Cardiac septum (tissue), 1 donor: ENCODE measurements at places on chromosomes 2 and 18. TPM values are rescaled to one million over a fixed set of nuclear protein-coding genes. Genes with fewer than 3 reads are reported as not detected.
A peak's percentile ranks its signal among the peaks of the same experiment; 100 is the strongest.

GRCh38 chr2:46875226-46875899 is 40.2 kb downstream of the MCFD2 start:
- DNase-seq, result no peak

GRCh38 chr18:57959278-57959677 is 84.7 kb upstream of the NEDD4L start:
- no peak for DNase-seq

GRCh38 chr2:82234283-82234874 is 1929.8 kb upstream of the LRRTM1 start:
- DNase-seq, result no peak

- peak; percentile 5 for DNase-seq
Measured at GRCh38 chr2:118988706-118989105, 46.7 kb downstream of the MARCO start.

DNA sequence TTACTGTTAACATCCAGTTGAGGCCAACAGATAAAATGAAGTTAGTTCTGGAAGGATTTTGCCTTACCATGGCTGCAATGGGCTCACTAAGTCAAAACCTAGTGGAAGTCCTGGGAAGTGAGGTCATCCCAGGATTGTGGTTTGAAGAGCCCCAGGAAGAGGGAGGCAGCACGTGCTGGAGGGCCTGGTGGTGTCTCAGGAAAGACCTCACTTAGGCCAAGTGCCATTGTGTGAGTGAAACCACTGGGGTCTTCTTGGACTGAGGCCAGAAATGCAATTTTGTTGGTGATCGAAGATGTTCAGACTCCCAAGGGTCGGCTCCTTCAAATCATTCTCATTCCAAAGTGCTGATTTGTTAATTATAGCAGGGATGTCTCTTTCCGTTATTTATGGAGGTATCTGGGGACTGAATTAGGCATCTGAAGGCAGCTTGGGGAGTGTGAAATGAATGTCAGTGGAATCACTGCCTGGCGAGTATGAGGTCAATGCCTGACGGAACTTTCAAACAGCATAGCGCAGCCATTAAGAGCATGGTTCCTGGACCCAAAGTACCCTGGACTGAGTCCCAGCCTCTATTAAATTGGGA is 60.0 kb downstream of the IL1R2 start:
- no peak for DNase-seq

RAB6D gene
- 0.16 TPM for total RNA-seq

SERPINB11 gene
- not detected for total RNA-seq
